ENCODE measurements at places on chromosomes 16 and 17.

DNA sequence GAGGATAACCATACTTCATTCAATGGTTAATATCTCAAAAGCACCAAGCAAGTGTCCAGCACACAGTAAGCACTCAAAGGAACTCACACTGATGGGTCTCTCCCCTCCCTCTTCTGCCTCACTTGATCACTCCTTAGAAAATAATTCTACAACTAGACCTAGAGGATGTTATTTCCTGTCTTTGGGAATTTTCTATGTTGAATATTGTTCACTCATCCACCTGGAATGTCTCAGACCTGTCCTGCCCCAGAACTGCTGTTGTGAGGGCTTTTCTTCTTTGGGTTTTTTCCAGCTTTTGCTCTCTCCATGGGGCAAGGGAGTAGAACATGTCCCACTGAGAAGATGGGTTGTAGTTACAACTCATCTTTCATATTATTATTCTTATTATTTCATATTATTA is 25.3 kb downstream of the NXPH3 start:
- DNase-seq, result no peak

DNA sequence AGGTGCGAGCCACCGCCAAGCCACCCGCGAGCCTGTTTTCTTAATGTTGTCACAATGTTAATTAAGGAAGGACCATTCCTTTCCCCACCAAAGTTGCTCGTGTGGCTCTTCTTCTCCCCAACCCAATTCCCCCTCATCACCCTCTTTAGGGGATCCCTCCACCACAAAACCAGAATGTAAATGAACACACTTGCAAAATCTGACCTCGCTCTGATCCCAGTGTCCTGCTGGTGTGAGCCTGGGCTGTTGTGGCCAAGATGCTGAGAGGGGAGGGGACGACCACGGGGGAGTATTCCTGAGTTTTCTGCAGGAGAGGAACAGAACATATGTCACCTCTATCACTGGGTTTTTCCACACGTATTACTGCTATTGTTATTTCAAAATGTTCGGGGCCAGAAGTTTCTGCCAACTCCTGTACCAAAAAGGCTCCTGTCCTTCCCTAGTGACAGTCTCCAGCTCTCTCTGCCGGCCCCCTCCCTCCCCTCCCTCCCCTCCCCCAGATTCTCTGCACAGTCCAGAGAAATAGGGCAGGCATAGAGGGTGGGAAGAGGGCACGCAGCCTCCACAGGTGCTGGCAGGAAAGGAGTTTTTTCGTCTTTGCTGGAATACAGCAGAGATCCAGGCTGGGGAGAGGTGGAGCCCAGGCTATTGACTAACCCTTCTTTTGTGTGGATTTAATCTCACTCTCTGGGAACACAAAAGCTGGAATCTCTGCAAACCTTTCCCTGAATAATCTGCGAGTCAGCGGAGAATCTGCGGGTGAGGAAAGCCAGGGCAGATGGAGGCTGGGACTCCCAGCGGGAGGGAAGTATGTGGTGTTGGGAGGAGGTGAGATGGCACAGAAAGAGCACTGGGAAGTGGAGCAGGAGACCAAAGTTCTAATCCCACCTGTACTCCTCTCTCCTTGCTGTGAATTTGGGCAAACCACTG is 4.5 kb upstream of the CA4 start:
- DNase-seq, result no peak

DNA sequence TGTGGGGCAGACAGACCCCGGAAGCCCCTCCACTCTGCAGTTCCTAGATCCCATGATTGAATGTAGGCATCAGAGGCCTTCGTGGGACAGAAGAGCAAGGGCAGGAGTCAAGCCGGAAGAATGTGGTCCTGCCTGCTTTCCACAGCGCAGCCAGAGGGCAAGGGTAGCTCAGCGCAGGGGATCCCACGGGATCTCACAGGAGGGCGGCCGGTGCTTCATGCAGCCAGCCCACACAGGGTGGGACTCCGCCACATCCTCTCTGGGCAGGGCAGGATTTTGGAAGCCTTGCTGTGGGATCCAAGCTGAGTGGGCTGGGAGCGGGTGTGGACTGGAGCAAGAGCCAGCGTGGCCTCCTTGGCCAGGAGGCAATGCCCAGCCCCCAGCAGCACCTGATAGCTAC is 13.0 kb downstream of the KATNB1 start:
- DNase-seq, result no peak

DNA sequence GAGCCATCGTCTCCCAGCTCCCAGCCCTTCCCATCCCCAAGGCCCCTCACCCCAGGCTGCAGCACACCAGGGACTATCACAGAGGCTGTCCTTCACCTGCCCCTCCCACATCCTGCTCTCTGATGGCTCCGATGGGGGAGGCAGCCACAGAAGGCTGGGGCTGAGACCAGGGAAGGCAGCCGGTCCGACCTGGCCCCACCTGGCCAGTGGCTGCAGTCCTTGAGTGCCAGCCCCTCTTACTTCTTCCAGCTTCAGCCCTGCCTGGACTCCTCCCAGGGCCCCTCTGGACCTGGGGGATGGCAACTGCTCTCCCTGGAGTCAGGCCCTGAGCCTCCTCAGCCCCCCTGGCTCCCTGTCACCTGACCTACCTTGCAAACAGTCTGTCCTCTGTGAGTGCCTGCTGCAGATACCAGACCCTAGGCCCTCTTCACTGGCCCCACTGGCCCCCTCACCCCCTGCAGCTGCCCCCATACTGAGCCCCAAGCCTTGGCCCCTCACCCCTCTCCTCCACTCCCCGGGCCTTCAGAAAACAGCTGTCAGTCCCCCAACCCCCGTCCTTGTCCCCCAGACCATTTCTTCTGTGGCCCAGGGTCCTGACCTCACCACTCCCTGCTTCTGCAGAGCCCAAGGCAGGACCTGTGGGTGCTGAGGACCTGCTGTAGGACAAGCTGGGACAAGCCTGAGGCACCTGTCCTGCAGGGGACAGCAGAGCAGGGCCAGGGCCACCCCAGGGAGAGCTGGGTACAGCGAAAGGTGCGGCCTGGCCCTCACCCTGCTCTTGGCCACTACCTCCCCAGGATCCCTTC is 12.6 kb upstream of the SRRM2 start:
- no peak for DNase-seq

DNA sequence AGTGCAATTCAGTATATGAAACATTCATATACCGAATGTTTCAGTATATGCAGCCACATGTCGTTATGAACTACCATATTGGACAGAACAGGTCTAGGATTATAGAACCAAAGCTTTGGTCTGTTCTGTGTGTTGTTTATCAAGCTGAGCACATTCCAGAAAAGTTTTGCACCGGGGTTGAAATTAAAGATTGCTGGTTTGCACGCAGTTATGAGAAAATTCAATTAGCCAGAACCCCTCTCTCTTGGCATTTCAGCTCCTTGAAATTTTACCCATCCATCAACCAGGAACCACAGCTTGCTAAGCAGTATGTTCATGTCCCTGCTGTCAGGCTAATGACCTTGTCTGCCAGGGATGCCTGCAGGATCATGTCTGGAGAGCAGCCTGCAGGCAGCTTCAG is 9.5 kb downstream of the KRT32 start:
- no peak for DNase-seq

DNA sequence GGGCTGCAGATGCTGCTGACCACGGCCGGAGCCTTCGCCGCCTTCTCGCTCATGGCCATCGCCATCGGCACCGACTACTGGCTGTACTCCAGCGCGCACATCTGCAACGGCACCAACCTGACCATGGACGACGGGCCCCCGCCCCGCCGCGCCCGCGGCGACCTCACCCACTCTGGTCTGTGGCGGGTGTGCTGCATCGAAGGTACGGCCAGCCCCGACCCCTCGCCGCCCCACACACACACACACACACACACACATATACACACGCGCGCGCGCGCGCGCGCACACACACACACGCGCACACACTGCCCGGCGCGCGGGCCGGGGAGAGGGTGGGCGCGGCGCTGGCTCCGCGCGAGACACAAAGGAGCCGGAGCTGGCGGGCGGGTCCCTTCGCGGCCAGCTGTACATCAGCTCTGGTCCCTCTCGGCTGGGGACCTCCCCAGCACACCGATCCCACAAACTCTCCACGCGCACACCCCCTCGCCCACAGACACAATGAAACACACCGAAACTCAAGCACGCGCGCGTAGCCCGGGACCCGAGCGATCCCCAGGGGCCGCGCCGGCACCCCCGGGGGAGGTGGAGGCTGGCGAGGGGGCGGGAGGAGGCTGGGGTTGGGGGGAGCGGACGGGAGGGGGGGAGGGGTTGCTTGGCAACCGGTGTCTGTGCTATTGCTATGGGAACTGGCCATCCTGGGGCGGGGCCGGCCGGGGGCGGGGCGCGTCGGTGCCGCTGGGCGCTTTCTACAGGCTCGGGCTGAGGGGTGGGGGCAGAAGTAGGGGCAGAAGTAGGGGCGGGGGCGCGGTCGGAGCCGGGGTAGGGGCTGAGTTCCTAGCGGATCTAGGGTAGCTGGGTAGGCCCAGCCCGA is 658 bp downstream of the CACNG4 start:
- DNase-seq, result peak; percentile 9

DNA sequence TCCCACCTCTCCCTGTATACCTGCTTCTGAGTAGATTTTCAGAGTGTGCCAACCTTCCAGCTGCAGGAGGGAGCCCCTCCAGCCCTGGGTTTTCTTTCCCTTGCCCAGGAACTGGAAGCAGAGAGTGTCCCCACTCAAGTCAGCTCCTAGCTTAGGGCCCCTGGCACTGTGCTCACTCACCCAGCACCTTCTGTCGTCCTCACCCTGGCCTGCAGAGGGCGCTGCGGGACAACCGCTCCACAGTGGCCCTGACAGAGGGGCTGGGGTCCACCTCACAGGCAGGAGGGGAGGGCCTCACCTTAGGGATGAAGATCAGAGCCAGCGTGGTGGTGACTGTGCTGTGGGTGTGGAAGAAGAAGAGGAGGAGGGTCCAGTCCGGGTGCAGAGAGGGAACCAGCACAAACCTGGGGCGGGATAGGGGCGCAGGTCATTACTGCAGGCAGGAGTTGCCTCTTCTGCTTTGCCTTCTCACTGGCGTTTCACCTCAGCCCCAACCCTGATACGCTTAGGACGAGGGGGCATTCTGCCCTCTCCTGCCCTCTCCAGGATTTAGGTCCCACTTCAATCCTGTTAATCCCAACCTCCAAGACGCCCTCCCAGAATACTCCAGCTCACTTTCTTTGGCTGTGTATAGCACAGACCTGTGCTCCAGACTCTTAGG is 10.0 kb downstream of the GPR179 start:
- no peak for DNase-seq

- DNase-seq, result no peak
Measured at GRCh38 chr17:1260086-1260769, 10.0 kb upstream of the BHLHA9 start.

- DNase-seq, result no peak
Measured at GRCh38 chr17:927611-928461, 51.7 kb downstream of the NXN start.

GRCh38 chr16:57360321-57360935 is 1.8 kb downstream of the CCL22 start:
- DNase-seq, result no peak

- DNase-seq, result no peak
Measured at GRCh38 chr16:26768385-26769010, 298.2 kb upstream of the C16orf82 start.

DNA sequence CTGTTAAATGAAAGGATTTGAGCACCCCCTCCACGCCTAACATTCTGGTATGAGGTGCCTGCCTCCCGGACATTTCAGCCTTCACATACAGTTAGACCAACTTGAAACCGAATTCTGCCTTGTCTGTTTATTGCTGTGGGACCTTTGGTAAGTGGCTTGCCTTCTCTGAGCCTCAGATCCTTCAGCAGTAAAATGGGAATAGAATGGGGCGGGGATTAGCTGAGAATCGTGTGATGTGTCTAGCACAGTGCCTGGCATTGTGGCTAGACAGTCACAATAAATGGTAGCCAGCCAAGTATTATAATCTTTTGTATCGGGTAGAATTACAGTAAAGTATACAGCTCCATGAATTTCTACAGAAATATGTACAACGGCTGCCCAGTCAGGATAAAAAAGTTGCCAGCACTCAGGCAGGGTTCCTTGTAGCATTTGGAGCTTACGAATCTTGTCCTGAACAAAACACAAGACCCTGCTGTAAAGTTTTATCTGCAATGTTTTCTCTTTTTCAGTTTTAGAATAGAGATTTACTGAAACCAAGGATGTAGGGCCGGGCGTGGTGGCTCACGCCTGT is 786 bp downstream of the TMC7 start:
- DNase-seq, result no peak

DNA sequence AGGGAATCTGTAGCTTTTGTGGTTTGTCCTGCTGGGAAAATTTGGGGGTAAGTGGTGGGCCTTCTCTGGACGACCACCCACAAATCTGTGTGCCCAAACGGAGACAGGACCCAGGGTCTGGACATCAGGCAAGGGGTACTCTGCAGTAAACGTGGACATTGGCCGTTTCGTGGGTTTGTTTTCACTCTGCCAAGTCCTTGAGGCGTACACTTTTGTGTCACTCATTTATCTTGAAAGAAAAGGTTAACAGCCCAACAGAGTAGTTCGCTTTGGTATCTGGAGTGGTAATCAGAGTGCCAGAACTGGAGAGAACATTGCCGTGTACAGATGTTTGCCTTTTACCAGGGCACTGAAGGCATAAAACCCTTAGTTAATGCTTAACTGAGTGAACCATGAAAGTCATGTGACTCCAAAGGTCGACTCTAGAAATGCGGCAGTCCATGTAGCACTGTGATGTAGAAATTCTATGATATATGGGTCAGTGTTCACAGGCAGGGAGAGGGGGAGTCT is 15.4 kb downstream of the NAA60 start:
- no peak for DNase-seq

DNA sequence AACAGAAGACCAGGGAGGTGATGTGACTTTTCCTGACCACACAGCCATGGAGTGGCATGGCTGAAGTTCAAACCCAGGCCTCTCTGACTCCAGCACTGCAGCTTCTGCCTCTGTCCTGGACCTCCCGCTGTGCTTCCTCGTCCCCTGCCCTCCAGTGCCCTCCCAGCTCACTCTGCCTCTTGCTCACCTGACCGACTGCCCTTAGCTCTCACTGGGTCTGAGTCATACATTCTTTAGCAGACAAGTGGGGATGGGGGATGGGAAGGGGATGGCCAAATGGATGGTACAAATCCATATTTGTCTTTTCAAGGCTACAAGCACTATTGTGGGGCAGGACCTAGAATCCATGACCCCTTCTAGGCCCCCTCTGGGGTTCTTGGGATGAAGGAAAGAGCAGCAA is 33.0 kb downstream of the PITPNM3 start:
- no peak for DNase-seq

DNA sequence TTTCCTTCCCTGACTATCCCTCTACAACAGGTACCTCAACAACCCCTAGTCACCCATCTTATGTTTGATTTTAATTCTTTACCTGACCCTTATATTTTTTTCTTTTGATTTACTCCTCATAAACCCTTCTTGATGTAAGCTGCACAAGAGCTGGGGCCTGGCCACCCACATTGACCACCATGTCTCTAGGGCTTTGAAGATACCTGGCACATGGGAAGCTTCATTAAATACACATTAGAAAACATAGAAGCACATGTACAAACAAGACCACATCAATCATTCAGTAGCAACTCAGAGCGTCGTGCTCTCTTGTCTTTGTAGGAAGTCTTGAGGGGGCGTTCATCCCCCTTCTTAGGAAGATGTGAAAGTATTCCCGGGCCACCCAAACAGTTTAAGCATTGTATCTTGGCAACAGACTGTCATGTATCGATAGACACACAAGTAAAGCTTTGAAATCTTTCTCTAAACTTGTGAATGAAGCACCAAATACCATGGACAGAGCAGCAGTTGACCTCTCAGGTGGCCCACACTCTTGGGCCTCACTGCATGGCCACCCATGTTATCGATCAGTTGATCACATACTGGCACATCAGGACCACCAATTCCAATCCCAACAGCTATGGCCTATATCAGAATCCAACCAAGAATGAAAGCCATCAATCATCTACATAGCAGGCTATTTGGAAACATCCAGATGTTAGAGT is 183.6 kb downstream of the ZFHX3 start:
- DNase-seq, result no peak
